GM12878 (cell line): ENCODE measurements at places on chromosomes 2 and 18.

- DNase-seq = no peak
These were observed 168.6 kb downstream of the SLC8A1 start for GRCh38 chr2:40283111-40283909.

DNA sequence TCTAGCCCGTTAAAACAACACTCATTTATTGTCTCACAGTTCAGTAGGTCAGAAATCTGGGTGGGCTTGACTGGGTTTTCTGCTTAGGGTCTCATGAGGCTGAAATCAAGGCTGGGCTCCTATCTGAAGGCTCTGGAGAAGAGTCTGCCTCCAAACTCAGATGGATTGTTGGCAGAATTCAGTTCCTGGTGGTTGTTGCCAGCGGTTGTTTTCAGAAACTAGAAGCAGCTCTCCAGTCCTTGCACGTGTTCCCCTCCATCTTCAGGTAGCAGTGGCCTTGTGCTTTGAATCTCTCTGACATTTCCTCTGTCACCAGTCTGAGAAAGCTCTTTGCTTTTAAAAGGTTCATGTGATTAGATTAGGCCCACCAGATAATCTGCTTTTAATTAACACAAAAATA lies 20.1 kb upstream of the FN1 start:
- DNase-seq = no peak

DNA sequence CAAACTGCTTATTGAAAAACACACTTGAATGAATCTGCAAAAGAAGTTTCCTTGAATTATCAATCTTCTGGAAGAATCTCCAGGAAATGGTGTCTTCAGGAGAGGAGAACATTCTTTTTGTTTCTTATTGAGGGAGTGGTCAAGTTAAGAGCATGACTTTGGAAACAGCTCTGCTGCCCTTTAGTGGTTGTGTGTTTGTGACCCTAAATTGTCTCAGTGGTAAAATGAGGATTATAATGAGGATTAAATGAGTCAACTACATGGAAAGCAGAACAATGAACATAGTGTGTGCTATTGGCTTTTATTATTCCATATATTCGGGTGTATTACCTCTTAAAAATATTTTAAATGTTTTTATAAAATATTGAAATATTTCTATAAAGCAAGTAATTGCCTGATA lies 44.8 kb upstream of the TANC1 start:
- no peak for DNase-seq

DNA sequence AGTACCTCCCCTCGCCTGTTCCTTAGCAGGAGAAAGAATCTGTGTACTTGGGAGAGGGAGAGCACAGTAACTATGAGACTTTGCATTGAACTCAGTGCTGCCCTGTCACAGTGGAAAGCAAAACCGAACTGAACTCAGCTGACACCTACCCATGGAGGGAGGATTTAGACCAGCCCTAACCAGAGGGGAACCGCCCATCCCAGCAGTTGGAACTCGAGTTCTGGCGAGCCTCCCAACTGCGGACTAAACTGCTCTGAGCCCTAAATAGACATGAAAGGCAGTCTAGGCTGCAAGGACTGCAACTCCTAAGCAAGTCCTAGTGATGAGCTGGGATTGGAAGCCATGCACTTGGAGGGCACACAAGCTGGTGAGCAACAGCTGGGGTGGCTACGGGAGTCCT lies 110.4 kb downstream of the GRB14 start:
- DNase-seq = no peak

DNA sequence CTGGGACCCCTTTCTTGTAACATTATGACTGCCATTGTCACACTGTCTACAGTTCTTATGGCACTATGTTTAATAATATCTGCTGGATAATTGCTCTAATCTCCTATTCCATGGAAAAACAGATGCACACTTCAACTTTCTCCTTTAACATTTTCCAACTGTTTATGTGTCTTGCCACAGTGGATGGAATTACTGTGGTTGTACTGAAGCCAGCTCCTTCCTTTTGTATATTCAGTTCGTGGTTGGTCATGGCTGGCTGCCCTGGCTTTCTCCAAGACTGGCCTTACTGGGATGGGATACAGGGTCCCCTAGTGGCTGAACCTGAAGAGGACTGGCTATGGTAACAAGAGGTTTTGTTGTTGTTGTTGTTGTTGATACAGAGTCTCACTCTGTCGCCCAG lies 113.9 kb downstream of the SS18 start:
- DNase-seq = no peak

DNA sequence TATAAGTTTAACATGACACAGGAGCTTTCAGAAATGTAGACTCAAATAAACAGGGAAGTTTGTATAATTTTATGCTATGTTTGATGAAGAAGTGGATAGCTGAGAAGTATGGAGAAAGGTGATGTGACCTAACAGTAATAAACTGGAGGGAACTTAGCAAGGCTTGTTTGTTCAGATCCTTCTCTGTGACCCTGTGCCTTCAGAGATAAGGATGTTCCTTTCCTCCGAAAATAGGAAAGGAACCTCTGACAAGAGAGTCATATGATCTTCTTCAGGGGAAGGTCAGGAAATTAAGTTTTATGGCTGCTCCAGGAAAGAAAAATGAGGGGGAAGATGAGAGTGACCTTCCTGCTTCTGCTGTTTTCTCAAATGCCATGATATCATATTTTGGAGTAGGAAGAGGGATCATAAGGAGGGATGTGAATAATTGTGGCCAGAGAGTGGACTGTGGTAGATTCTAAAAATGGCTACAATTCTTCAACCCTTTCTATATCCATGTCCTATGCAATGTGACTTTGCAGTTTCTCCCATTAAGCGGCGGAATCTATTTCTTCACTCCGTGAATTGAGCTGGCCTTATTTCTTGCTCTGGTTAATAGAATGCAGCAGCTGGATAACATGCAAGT lies 8.5 kb upstream of the C2orf69 start:
- DNase-seq = no peak

- no peak for DNase-seq
These were observed 505.9 kb downstream of the ERBB4 start for GRCh38 chr2:212032536-212033219.
